RKO (cell line): ENCODE measurements at places on chromosomes 7 and 10.
A peak's percentile ranks its signal among the peaks of the same experiment; 100 is the strongest.

DNA sequence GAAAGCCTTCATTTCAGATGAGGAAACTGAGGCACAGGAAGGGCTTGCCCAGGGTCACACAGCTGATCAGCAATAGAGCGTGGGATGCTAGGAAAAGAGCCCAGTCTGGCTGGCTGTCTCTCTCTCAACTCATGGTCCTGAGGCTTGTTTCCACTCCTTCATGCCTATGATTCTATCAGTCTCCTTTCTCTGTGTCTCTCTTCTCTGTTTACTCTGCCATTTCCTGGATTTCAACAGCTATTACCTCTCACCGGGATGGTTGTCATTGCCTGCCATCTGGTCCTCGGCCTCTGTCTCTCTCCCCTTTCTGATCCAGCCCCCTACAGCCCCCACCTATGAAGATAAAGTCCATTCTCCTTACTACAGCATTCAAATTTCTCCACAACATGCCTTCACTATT lies 93.3 kb upstream of the AGBL3 start:
- DNase-seq = no peak

DNA sequence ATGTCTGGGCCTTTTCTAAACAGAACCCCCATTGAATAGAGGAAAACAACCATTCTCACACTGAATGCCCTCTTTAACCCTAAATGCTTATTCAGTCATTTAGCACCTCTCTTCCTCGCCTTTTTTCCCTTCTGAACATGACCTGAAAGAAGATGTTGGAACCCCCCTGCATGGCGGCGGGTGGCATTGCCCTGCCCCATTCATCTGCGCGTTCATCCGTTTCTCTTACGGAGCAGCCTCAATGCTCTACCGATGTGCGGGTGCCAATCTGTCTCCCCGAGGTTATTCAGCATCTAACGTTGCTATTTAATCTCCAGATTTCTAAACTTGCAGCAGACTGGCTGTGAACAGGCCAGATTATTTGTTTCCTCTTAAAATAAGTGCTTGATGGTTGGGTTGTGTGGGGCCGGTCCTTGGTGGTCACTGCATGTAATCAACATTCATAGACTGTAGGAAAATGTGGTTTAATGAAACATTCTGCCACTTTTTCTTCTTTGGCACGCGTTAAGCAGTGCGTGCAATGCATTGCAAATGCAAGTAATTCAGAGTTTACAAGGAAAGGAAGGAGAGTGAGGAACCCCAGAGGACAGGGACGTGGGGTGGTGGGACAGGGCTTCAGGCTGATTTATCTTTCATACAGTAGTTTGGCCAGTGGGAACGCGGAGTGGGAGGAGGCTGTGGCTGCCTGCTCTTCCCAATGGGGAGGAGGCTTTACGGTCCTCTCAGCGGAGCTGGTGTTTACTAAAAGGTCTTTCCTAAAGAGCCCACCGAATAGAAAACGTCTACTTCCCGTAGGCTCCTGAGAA lies 286.7 kb downstream of the DPP6 start:
- no peak for DNase-seq

- no peak for DNase-seq
Observed at GRCh38 chr7:80905334-80905733, 13.5 kb downstream of the SEMA3C start.

DNA sequence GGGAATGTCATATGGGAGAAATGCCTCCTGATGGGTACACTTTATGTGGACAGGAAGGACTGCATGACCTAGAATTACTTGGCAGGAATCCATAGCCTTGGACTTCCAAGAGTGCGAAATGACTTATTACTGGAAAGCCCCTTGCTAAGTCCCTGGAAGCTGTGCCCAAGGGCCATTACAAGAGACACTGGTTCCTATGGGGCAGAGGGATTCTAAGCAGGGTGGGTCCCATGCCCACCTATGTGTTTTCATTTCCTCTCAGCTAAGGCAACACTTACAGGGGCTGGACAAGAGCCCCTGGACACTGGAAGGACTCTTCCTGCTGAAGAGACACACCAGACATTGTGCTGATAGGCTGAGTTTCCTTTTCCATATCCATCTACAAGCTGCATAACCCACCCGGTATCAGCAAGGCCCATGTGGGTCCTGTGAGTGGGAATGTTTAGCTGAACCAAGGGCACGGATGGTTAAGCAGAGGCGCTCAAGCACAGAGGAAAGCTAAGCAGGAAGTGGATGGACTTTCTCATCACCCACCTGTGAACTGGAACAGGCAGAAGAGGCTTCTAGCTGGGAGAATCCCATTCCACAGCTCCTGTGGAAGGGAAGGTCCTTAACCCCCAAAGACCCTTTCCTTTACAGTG lies 56.2 kb downstream of the XPNPEP1 start:
- no peak for DNase-seq

DNA sequence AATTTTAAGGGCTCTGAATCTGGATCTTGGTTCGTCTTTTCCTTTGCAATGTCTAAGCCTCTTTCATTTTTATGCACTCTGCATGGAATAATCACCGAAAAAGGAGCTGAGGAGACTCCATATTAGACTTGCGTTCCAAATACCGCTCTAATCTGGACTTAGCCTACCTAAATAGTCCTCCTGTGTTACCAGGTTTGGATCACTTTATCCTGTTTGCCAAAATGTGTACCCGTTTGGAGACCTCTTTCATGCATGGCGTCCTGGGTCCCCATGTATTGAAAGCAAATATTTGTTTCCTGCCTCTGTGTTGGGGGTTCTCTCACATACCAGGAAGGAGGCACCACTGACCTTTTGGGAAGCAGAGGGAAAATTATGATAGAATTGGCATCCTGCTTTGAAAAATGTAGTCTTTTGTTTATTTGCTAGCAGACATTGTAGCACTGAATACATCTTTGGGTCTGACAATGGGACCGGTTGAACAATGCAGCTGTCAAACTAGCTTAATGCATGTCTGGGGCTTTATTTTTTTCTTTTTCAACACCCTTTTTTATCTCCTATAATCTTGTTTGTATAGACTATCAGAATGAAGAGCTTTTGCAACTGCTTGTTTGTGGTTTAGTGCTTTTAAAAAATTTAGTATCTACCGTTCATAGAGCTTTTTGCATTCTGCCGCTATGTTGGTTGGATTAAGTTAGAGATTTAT lies 11.8 kb upstream of the CELF2 start:
- no peak for DNase-seq

GRCh38 chr7:95682913-95683312 lies 86.6 kb upstream of the PDK4 start:
- no peak for DNase-seq

DNA sequence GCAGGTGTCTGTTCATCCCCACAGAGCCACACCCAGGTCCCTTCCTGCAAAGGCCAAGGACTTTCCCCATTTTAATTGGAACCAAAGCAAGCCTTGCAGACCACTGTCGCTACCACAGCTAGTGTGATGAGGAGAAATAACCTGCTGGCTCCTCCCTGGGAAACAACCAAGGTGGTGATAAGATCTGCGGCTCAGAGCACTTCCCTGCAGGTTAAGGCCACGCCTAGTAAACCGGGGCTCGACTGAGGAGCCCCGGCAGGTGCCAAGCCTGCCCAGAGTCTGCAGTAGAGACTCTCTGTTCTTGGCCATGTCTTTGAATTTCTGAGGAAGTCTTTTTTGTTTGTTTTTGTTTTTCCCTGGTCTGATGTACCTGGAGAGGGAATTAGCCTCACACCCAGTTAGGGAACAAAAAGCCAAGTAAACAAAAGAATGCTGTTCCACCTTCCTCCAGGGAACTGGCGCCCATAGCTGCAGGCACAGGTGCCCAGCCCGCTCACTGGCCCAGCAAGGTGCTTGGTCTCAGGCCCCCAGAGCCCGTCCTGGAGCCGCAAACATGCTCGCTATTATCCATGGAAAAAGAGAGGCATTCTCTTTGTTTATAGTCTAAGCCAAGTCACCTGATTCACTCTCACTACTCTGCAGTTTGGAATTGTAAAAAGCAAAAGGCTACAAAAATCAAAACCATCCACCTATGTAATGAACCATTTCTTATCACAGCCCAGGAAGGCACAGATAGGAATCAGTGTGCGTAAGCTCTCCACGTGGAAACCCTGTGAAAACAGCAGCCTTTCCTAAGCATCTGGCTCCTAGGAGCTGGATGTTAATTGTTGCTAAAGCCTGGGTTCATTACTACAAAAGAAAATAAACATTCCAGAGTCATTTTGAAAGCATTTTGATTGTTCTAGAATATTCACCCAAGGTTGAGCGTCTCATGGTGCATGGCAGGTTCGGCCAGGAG lies 2.7 kb downstream of the GPR146 start:
- DNase-seq = no peak

DNA sequence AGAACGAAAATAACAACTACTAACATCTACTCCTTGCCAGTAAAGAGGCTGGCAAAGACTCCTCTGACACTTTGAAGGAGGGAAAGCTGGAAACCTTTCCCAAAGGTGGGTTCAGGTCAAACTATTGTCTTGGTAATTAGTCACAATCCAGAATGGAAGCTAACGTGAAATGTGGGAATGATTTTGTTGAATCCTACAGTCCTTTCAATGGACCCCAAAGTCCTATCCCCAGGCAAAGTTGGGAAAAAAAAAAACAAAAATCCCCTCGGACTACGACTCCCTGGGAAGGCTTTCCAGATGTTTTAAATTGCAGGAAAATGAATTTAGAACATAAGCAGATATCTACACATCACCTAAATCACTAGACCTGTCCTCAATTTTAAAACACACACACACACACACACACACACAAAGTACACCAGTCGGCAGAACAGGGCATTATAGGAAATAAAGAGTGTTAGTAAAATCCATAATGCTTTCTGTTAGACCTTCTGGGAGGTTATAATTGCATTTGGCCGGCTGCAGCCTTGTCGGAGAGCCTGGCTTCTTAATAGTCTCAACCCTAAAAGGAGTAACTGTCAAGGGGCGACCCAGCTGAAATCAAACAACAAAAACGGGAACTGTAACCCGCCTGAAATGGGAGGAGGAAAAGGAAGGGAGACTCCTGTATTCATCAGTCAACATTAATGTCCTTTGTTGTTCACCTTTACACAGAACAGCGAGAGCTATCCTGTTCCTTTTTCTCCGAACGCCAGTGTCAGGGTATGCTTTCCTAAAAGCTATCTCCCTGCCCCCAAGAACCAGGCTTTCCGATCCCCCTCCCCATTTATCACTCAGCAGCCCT lies 1.5 kb downstream of the DOCK4 start:
- peak; percentile 67 for DNase-seq

GRCh38 chr10:76983624-76984023 lies 654.0 kb downstream of the KCNMA1 start:
- DNase-seq = no peak

DNA sequence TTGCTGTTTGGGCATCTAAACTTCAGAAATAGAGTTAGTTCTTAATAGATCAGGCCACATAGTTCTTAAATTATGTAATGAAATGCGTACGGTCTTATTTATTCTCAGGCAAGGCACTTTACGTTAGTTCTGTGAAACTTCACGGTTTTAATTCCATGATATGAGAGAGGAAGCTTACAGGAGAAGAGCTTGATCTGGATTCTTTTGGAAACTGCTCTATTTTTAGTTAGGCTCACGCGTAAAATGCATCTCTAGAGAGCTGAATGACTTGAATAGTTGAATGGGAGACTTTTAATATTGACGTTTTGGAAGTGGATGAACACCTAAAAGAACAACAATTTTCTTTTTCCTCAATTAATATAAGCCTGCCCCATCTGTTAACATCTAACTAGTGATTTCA lies 71.1 kb downstream of the PRKG1 start:
- no peak for DNase-seq
